Immature natural killer cell (primary cell): ENCODE measurements at places on chromosomes 12 and 14.
A peak's percentile ranks its signal among the peaks of the same experiment; 100 is the strongest.

DNA sequence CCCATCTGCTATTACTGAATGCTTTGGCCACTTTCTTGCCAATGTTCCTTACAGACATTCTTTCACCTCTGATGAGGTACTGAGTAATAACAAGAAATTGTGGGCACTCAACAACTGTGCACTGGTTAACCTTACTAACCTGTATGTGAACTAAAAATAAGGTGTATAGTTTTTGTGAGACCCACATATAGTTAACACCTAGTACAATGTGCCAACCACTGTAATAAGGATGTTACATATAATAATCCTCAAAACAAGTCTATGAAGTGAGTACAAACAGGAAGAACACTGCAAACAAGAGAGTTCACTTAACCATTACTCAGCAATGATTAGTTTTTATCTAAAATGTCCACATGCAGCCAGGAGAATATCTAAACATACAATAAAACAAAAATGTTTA, 4.5 kb downstream of the DDHD1 start:
- peak; percentile 64 for DNase-seq

DNA sequence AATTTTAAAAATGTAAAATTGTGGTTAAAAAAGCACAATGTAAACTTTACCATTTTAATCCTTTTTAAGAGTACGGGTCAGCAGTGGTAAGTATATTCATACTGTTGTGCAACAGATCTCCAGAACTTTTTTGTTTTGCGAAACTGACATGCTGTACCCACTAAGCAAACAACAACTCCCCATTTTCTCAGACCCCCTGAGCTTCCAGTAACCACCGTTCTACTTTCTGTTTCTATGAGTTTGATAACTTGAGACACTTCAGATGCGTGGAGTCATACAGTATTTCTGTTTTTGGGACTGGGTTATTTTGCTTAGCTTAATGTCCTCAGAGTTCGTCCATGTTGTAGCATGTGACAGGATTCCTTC, 38.0 kb downstream of the CHST11 start:
- DNase-seq = peak; percentile 56

DNA sequence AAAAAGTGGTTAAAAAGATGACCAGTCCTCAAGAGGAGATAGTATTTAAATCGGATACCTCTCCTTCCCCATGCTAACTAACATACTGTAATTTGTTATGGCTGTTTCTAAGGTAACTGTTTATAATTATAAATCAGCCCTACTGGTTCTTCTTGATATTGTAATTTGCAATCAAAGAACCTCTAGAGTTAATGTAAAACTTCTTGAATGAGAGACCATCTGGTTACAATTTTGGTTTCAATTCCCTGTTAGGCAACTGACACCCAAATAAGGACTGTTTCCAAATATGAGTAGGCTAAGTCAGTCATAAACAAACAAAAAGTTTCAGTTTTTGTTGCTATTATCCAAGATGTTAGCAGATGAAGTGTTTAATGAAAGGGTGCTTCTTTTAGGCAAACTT, 120.2 kb upstream of the DNM1L start:
- no peak for DNase-seq

- DNase-seq = no peak
Observed at GRCh38 chr14:24316597-24316950, 5.3 kb downstream of the LTB4R start.

- no peak for DNase-seq
Observed at GRCh38 chr12:43921666-43922337, 85.9 kb downstream of the TMEM117 start.

DNA sequence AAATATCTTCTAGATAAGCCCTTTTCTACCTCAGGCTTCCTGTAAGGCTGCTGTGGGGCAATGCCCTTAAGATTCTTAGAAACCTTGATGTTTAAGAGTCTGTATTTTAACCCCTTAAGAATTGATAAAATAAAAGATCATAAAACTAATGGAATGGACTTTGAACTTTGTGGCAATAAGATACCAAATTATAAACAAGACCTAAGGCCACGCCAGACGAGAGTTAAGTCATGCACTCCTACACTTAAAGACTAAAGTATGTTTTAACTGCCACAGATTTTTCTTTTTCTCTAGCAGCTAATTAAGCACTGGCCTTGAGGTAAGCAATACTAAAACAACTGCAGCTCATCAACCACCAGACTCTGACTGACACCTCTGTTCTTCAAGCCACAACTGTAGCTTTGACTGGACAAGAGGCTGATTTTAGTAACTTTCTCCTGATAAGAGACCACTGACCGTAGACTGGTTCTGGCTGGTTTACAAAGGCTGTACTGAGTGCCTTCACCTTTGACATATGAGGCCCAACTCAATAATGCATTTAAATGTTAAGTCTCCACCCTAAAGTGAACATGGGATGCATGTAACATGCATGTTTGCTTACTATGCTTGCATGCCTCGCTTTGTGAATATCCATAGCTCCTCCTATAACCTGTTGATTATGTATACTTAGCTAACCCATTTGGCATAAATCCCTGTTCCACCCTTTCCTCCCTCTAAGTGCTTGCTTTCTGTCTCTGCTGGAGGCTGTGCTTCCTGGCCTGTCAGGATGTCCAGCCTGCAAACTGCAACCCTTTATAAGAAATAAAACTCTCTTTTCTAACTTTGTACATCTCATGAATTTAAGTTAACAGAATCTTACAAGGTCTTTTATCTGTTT, 71.9 kb downstream of the KLHL28 start:
- DNase-seq = no peak

DNA sequence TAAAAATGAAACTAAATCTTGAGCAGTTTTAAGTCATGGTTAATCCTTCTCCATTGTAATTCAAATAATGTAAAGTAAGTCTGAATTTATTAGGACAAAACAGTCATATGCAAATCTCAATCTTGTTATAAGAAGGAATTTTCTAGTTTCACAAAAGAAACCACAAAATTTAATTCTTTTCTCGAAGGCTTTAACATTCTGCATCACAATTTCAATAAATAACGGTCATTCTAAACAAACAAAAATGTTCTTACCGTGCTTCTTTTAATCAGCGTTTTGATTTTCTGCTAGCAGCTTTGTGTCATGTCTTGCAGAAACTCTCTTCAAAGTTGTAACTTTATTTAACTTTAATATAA, 225 bp downstream of the CLEC2B start:
- DNase-seq = no peak

- DNase-seq = no peak
Observed at GRCh38 chr14:25010471-25010870, 39.5 kb downstream of the STXBP6 start.

DNA sequence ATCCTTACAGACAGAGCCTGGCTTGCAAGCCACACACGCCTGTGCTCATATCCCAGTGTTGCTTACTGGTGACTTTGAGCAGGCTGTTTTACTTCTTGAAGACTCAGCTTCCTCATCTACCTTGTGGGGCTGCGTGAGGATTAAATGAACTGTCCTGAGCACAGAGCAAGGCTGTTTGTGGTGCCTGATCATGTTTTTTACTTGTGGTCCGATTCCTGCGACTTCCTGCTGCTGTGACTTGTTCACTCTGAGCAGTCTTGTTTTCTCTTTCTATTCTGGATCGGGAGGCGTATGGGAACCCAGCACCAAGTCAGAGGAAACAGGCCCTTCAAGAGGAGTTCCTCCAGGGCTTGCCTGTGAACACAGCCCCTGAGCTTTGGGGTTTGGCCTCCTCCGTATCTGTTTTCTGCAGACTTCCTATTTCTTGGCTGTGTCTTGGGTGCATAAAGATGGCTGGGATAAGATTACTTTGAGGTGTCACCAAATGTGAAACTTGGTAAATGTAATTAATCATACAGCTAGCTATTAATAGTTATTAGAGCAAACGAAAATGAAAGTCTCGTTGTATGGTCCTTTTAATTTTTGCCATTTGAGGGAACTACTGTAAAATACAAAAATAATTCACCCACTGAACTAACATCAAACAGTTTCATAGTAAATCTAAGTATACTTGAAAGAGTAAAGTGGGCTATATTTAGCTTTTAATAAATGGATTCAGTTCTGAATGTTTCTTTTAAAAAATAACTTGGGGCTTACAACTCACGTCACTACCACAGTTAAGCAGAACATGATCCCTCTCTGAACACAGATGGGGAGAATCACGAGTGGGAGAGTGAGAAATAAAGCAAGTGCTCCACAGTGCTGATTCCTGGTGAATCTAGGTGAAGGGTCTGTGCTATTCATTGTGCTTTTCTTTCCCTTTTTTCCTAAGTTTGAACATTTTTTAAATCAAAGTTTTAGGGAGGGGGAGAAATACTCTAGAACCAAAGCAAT, 251.5 kb downstream of the FOXN3 start:
- peak; percentile 13 for DNase-seq

DNA sequence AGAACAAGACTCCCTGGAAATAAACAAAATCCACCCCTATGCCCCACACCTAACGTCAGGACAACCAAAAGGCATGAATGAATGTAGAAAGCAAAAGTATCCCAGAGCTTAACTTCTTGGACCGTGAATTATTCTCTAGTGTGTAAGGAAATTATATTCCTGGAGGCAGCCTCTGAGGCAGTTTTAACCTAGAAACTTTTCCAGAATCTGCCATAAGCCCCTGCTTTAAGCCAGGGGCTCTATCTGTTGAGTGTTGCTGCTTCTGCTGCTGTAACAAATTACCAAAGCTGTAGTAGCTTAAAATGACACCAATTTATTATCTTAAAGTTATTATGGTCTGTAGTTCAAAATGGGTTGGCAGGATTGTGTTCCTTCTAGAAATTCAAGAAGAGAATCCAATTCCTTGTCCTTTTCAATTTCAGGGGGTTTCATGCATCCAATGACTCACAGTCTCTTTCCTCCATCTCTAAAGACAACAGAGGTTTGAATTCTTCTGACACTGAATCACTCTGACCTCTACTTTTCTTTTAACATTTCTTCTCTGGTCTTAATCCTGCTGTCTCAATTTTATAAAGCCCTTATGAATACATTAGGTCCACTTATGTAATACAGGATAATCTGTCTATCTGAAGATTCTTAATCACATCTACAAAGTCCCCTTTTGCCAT, 242.7 kb downstream of the ATXN7L3B start:
- no peak for DNase-seq

- peak; percentile 85 for DNase-seq
Observed at GRCh38 chr14:99287269-99287942, 15.4 kb upstream of the BCL11B start.

DNA sequence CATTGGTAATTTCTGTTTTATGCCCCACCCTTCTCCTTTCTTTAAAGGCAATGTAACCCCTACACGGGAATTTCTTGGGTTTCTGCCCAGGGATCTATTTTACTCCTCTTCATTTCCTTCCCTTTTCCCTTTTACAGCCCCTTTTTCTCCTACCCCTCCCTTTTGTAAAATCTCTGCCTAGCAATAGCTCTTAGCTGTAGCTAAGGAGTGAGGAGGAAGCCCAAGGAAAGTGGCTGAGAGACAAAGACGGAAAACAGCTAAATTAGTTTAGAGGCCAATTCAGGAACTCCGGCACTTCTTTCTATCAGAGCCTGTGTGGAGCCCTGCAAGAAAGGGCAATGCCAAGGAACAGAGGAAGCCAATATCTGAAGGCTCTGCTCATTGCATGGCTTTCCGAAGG, 40.3 kb downstream of the SOCS2 start:
- no peak for DNase-seq

GRCh38 chr14:87916103-87916885, 76.7 kb downstream of the GALC start:
- DNase-seq = no peak

- DNase-seq = no peak
Observed at GRCh38 chr12:41992692-41993215, 151.9 kb downstream of the GXYLT1 start.

DNA sequence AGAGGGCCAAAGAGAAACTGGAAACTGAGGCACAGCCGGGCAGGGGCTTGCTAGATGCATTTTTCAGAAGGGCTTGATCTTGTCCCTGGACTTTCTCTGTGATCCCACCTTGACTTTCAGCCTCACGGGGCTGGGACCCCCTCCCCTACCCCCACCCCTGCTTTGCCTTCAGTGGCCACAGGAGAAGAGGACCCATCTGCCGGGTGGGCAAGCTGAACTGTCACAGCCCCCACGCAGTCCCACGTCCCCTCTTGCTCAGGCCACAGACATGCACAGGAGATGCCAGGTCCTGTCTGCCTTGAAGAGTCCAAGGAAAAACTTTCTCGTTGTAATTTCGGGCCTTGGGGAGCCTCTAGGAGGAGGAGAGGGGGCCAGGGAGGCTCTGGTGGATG, 158.9 kb downstream of the KIF26A start:
- no peak for DNase-seq

DNA sequence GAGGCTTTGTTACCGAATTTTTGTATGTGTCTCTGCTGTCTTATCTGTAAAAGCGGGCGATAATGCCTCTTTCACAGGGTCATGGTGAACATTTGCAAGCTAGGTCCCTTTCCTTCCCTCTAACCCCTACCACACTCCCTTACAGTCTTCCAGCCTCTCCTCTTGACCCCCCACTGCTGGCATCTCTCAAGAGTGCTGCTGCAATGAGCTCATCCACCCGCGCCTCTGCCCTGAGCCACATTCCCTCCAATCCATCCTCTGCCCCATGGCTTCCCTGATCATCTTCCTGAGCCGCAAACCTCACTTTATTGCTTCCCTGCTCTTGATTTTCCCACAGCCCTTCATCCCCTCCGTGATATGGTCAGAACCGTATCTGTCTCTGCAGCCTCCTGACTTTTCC, 343.6 kb downstream of the BCL11B start:
- DNase-seq = no peak

DNA sequence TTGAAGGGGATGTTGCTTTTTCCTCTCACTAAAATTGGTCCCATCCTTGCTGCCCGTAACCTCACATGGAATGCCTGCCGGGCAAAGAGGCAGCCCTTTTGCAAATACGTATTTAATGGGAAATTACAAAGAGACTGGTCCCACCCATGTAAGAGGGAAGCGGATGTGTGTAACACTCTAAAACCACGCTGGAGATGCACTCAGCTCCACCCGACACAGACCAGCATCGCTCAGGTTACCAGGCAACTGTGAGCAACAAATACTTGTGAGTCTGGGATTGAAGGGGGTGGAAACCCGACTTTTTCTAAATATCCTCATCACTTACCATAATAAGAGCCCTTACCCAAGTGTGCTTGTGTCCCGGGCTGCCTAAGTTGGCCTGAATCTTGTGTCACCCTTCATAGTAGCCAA, 47.7 kb downstream of the ELK3 start:
- DNase-seq = peak; percentile 96

GRCh38 chr14:60266021-60266937, 17.3 kb downstream of the PPM1A start:
- DNase-seq = no peak

DNA sequence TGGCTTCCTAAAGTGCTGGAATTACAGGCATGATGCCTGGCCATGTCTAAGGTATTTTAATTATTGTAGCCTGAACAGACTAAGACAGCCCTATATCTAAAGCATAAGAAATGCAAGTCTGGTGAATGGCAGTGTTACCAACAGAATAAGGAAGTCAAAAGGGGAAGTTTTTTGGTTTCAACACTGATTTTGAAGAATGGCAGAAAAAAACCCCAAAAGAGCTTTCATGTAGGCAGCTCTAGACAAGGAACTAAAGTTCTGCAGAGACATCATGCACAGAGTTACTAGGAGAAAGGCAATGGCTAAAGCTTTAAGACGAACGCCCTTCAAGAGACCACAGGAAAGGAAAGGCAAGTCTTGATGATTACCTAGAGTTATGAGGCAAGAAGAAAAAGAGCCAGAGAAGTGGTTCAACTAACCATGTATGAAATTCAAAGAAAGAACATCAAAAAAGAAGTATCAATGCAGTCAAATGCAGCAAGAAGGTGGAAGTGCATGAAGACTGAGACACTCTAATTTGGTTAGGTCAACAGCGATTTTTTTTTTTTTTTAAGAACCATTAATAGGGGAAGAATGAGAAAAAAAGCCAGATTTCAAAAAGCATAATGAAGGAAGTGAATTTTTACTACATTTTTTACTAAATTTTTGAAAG, 50.8 kb downstream of the RPS6KA5 start:
- DNase-seq = peak; percentile 10
